Cerebellar nuclear complex (tissue), 1 donor: ENCODE measurements at places on chromosomes 5 and 9.

GRCh38 chr5:7894439-7894838 is 25.5 kb downstream of the MTRR start:
- no peak for DNase-seq

GRCh38 chr9:111180811-111181210 is 142.5 kb upstream of the LPAR1 start:
- no peak for DNase-seq

GRCh38 chr5:60521376-60522291 is 178.3 kb downstream of the DEPDC1B start:
- DNase-seq: no peak

DNA sequence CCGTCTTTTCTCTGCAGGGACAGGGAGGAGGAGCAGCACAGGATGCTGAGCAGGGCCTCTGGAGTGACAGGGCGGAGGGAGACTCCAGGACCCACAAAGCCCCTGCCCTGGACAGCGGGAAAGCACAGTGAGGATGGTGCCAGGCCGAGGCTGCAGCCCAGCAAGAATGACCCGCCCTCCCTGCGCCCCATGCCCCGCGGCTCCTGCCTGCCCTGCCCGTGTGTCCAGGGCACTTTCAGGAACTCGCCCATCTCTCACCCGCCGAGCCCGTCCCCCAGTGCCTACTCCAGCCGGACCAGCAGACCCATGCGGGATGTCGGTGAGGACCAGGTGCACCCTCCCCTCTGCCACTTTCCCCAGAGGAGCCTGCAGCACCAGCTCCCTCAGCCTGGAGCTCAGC is 9.1 kb upstream of the EXOC3 start:
- no peak for DNase-seq

DNA sequence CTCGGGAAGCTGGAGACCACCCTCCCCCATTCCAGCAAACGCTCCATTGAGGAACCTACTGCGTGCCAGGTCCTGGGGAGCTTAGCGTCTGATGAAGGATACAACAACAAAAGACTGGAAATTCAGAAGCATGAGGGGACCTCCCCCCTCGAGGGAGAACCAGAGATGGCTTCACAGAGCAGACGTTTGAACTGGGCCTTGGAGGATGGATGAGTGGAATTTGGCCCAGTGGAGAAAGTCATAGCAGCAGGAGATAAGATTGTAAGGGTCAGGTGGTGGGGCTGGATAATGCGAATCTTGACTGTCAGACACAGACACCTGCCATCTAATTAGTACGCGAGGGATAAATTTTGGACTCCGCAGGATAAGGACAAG is 1.2 kb upstream of the SLC25A51 start:
- DNase-seq: no peak

- no peak for DNase-seq
These were observed 4.6 kb downstream of the TUBB4B start for GRCh38 chr9:137245450-137246421.
